H1 (cell line): ENCODE measurements at places on chromosomes 7 and 10. TPM values are rescaled to one million over a fixed set of nuclear protein-coding genes. Genes with fewer than 3 reads are reported as not detected.

CALHM3 gene
- 0.17 TPM in 1 of 2 replicates, not detected in the other for total RNA-seq

DNA sequence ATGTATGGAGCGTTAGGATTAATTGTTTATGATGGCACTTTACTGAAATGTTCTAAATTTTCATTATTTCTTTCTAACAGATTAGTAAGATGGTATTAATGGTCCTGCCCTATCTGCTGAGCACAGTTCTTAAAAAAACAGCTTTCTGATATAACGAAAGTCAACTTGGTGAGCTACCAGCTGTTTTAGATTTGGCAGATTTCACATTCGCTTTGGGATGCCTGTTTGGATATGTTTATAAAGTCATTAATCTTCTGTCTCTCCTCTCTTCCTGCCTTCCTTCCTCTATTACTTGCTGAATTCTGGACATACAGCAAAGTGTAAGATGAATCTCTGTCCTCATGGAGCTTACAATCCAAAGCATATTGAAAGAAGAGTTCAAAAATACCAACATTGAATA, 396.8 kb upstream of the LRGUK start:
- DNase-seq: no peak

RBP4 gene
- 0.31 and 0.97 TPM in 2 replicates for total RNA-seq

GRCh38 chr7:24877790-24878311, 102.1 kb downstream of the OSBPL3 start:
- DNase-seq: no peak

WNT16 gene
- total RNA-seq: 0.52 and 0.61 TPM in 2 replicates

- no peak for DNase-seq
Observed at GRCh38 chr7:1229956-1230355, 2.7 kb upstream of the UNCX start.

DNA sequence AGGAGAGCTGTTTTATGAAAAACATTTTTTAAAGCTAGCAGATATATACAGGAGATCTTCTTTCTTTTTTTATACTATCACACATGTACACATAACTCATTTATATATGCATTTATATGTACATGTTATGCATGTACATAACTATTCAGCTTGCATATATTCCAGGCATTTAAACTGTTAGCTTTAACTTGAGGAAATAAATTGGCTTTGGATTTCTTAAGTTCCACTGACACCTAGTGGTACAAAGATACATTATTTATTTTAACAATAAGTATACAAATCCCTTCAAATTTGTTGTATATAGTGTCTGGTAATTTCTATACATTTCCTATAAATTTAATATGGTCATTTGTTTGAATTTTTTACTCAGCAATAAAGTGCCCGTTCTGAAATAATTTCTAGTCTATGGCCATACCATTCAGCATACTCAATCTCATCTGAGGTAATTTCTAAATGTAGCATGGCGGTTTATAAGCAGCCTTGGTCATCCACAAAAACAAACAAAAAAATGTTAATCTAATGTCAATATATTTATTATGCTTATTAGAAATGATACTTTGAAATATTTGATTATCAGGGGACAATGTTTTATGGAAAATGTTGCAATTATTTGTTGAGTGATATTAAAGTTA, 11.6 kb downstream of the ZDHHC6 start:
- DNase-seq: no peak

DNA sequence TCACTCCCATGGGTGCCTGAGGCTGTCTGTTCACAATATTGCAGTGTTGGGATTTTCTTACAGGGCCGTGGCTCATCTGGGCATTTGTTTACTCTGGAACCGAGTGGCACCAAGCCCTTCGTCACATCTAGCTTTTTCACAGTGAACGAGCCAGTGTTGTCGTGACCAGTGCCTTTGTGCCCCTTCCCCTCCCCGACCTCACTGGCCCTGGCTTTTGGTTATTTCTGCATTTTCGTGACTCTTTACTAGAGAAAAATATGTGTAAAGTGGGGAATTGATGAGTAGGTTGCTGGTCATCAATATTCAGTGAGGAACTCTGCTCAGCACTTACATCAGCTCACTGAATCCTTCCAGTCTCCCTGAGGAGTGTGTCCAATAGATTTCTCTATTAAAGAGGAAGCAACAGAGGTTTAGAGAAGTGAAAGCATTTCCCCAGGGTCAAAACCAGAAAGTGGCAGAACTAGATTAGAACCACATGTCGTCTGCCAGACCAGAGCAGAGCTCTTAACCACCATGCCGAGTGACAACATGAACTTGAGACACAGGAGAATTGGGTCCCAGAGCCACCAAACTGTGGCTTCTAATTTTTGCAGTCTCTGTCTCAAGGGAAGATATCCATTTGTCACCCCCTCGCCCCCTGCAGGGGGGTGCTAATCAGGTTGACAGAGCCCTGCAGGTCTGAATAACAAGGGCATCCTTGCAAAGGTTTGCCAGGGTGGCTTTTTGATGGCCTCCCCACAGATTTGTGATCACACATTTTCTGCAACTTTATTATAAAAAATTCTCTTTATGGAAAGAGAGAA, 125.3 kb downstream of the CHN2 start:
- DNase-seq: no peak
